ENCODE measurements at places on chromosomes 12 and 14.
A peak's percentile ranks its signal among the peaks of the same experiment; 100 is the strongest.

DNA sequence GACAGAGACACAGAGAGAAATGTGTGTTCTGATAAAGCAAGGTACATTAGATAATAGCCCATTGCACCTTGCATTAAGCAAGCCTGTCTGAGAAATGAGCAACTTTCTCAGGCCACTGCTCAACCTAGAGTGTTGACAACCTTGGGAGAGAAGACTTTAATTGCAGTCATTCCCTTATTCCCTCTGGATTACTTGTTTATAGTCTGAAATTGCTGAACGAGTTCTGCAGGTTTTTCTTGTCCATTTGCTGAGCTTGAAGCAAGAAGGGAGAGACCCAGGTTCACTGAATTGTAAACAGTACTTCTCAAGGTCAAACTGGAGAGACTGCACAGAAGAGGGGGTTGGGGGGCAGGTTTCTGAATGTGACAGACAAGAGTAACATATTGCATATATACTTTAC lies 159.4 kb upstream of the PLEKHG7 start:
- DNase-seq: peak; percentile 78

- no peak for DNase-seq
These were observed 3.7 kb upstream of the CLEC6A start for GRCh38 chr12:8452036-8452435.

DNA sequence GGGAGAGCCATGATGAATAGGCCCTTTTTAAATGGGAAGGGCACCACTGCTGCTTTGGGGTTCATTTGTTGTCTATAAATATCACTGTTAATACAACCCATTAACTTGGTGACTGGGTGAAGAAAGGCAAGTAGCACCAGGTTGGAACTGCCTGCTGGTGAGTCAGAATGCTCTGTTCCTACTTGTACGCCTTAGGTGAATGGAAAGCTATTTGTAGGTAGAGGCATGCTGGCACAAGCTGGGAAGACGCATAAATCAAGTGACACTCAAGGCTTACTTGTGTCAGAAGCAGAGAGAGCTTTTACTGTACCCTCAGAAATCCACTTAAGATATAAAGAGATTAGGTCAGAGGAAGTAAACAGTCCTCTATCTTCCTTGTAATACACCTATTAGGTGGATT lies 142.5 kb downstream of the TMX1 start:
- DNase-seq: no peak

- no peak for DNase-seq
These were observed 32.2 kb upstream of the IGF1 start for GRCh38 chr12:102512523-102512922.

GRCh38 chr14:55805250-55805649 lies 225.2 kb downstream of the KTN1 start:
- DNase-seq: no peak

Measured in renal pelvis (tissue), 12 donors.